A673 (cell line): ENCODE measurements at places on chromosomes 4 and X. TPM values are rescaled to one million over a fixed set of nuclear protein-coding genes. Genes with fewer than 3 reads are reported as not detected.
A peak's percentile ranks its signal among the peaks of the same experiment; 100 is the strongest.

- no peak for DNase-seq
Observed at GRCh38 chr4:159175989-159176375, 73.1 kb downstream of the RAPGEF2 start.

DNA sequence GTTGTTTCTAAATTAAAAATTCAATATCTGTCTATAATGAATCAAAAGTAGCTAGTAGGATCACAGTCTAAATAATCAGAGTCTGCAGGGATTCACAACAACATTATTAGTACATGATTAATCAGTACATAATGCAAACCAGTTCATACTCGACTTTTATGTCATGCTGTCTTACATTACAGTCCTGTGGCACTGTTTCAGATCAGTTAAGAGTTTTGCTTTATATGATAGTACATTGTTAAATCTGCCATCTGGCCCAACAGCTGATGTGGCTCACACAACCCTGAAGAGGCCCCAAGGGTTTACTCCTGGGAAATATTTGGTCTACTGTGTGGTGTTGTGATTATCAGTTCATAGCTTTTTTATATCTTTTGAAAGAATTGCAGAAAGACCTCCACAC, 247.1 kb upstream of the ETNPPL start:
- DNase-seq = peak; percentile 54

DNA sequence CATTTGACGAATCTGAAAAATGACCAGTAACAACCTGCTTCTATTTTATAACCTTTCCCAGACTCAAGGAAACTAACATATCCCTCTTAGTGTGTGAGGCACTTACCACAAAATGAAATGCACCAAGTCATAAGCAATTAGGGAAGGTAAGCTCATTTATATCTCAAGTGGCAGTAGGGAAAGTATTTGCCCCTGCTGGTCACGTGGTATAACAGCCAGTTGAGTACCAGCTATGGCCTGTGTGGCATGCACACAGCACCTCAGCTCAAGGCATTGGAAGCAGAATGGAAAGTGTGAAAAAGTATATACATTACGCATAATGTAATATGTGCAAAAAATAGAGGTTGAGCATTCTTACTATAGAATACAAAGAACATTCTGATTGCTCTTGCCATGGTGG, 178.3 kb upstream of the GYPA start:
- DNase-seq = no peak

GRCh38 chr4:47933840-47934239, 19.5 kb upstream of the NFXL1 start:
- peak; percentile 76 for DNase-seq

PDGFRA gene
- total RNA-seq = 0.24 and 0.66 TPM in 2 replicates

PCDH19 gene
- total RNA-seq = 0.39 and 0.80 TPM in 2 replicates

GRCh38 chr4:145760176-145760575, 80.2 kb downstream of the C4orf51 start:
- DNase-seq = no peak

GRCh38 chrX:49167740-49168108, 4.0 kb upstream of the PLP2 start:
- DNase-seq = no peak

QRFPR gene
- total RNA-seq = 23.6 and 32.2 TPM in 2 replicates

GRCh38 chrX:153772316-153773217, 8.3 kb upstream of the SRPK3 start:
- DNase-seq = no peak

DNA sequence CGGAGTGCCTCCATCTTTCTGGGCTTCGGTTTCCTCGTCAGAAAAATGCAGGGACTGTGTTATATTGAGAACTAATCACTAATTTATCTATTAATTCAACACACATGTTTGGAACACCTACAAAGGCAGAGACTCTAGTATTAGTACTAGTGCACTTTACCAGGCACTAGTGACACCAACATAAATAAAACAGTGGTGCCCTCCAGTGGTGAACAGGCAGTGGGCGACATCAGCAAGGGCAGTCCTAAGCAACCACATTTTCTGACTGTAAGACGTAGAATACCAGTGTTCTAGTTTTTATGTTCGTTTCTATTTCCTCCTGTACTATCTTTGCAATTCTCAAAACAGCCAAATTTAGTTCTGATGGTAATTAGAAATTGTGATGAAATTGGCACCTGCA, 69.1 kb upstream of the UCP1 start:
- peak; percentile 59 for DNase-seq

NSG1 gene
- total RNA-seq = 1.3 and 2.7 TPM in 2 replicates

SORBS2 gene
- total RNA-seq = not detected in 2 replicates
